ENCODE measurements at places on chromosomes 7 and 10.

DNA sequence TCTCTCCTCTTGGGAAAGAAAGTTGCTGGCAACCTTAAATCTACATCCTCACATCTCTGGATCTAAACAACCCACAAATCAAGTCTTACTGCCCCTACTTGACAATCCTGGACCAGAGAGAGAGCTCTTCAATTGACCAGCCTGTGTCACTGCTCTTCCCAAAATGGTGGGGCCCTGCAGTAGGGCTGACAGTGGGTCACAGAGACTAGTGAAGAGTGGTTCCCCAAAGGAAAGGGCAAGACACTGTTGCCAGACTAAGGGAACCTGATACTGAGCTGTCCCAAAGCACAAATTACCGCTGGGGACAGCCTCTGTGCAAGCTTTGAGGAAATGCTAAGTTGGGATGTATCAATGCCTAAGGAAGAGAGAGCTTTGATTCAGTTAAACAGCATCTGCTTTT lies 4.5 kb upstream of the GPRIN2 start:
- DNase-seq: no peak

DNA sequence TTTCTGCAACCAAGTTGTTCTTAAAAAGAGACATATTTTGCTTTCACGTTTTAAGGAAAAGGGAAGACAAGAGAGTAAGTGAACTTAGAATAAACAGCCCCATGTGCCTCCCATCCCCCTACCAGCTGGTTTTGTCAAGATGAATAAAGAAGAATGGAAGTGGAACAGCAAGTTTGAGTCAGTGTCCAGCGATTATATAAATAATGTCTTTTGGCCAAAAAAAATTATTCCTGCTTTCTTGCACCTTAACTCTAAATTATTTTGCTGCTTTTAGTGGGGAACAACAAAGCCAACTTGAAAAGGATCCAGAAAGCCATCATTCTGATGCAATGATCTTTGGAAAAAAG lies 82.4 kb upstream of the TRIL start:
- no peak for DNase-seq

- no peak for DNase-seq
Measured at GRCh38 chr10:5314840-5315239, 49.9 kb upstream of the UCN3 start.

GRCh38 chr7:148672041-148672440 lies 26.7 kb upstream of the CUL1 start:
- no peak for DNase-seq

DNA sequence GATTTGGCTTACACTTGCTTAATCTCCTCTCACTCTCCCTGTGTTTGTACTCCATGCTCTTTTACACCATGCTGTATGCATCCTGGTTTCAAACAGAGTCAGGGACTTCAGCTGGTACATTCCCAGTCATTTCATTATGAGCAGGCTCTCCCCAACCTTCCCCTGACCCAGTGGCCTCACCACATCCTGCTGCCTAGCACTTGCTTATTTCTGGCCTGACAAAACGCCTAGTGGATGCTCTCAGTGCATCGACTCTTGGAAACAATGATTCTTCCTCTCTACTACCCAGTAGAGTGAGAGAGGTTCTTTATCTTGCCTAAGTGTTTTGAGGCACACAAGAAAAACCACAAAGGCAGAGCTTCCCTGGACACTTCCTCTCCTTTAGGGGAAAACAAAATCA lies 63.4 kb downstream of the CAV1 start:
- DNase-seq: peak; percentile 28

GRCh38 chr7:130270947-130271800 lies 4.5 kb downstream of the CPA2 start:
- no peak for DNase-seq

DNA sequence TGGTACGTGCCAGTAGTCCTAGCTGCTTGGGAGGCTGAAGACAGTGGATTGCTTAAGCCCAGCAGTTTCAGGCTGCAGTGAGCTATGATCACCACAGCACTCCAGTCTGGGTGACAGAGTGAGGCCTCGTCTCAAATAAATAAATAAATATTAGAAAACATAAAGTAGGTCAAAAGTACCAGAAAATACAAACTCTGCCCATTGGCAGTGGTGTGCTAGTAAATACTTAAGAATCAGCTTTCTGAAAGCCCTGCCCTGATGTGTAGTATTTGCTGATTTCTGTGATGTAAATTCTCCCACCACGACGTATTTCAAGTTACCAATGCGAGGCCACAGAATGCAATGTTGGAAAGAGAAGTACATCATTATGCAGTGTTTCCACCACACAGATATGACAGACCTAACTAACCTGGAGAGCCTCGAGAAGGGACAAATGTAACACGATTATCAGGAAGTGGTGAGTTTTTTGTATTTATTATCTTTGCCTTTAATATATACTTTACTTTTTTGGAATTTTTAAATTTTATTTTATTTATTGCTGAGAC lies 11.8 kb upstream of the MAP3K8 start:
- no peak for DNase-seq

GRCh38 chr10:108608860-108609259 lies 1314.5 kb downstream of the XPNPEP1 start:
- no peak for DNase-seq

DNA sequence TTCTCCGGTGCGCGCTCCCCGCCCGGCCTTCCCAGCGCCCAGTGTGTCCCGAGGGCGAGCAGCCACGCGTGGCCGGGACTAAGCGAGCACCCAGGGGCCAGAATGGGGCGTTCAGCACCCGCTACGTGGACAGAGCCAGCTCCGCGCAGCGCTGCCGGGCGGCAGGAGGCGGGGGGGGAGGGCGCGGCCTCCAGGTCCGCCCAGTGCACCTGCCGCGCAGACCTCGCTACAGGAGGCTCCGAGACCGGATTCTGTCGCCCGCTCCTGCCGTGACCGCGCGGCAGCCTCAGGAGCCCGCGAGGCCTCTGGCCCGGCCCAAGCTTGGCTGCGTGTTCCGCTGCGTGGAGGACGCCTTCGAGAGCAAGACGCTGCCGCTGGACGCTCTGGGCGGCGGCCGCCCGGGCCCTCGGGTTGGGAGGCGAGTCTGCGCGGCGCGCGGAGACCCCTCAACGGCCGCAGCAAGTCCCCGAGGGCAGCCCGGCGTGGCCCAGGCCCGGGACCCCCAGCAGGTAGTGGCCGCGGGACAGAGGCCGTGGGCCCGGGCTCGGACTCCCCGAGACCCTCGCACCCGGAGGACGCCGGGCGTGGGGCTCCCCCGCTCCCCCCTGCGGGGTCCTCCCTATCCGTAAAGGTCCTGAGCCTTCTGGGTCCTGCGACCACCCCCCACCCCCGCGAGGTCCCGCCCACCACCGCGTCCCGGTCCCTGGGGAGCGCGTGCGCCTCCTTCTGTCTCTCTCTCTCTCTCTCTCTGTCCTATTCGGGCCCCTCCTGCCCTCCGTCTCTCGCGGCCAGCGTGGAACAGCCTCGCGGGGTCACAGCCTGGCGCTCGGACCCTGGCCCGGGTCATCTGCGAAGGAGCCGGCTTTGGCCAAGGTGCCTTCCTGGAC lies 904 bp upstream of the DPYSL4 start:
- peak; percentile 35 for DNase-seq

DNA sequence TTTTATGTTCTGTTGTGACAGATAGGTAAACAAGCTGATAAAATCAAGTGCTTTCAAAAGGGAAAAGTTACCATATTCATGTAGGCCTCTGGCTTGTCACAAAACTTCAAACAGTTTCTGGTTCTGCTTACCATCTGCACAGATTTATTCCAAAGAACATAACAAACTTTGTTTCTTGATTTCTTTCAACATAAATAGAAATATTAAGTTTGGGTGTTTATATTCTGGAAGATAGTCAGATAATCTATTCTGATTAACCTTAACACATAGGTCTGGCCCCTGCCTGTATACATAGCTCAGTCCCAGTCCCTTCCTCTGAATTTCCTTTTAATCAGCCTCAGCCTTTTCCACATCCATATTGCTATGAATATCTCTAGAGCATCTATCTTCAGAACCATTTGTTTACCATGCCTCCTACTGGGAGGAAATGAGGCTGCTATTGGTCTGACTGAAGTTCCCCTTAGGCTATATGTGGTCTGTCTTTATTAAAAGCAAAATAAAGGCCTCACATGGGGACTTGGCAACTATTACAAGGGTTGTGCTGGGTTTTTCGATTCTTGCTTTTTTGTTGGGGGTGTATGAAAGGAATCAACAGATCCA lies 319.0 kb downstream of the HPSE2 start:
- no peak for DNase-seq

- DNase-seq: no peak
Measured at GRCh38 chr10:49628599-49628998, 14.8 kb downstream of the CHAT start.

GRCh38 chr10:111207500-111207899 lies 130.7 kb downstream of the ADRA2A start:
- DNase-seq: no peak

DNA sequence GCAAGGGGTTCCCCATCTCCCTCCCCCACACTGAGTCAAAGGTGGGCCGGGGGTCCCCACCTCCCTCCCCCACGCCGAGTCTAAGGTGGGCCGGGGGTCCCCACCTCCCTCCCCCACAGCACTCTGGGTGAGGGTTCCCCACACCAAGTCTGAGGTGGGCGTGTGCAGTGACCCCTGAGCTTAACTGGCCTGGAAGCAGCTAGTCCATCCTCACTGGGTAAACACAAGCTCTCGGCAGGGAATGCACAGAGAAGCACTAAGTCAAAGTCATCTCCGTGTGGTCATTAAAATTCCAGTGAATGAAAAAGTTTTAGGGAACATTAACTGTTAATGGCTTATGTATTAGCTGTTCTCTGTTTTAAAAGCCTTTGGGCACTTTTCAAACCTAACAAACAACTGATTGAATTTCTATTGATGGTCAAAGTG lies 43.7 kb upstream of the PRKAR1B start:
- DNase-seq: no peak

Measured in stimulated activated CD4-positive, alpha-beta T cell treated with anti-CD3 and anti-CD28 coated beads, Interleukin-1b, Interleukin-23, amount 100 ng/mL, for 24 hours (primary cell).